Activated CD4-positive, CD25-positive, alpha-beta regulatory T cell (primary cell): ENCODE measurements at places on chromosomes 4 and X.

- no peak for DNase-seq
These were observed 18.7 kb upstream of the DDIT4L start for GRCh38 chr4:100208964-100209363.

DNA sequence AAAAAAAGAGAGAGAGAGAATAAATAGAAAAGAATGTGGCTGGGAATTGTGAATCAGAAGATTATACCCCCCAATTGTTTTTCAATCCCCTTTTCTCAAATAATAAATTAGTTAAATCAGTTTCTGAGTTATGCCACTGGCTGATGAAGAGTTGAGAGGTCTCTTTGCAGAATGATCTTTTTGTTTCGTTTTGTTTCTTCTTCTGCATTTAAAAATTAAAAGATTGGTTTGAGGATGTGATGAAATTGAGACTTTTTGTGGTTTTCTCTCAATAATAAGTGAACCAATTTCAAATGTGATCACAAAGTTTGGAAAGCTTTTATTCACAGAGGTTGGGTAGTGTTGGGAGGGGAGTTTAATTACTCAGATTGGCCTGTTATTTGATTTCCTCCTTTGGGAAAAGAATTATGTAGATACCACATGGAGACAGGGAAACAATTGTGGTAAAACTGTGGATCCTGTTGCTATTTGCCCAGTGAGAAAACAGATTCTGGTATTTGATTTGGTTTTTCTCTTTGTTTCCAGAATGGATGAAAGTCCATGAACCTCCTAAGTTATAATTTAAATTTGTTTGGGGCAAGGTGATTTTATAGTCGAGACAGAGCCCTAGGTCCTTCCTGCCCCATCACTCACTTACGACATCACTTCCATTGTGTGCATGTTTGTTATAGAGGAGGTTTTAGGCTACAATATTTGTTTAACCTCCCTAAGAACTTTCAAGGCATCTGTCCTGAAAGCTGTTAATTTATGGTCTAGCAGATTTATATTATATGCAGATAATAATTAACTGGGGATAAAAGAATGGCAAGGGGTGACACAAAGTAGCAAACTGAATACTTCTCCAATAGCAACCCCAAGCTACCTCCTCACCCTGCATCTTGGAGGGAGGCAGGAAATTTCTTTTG, 92.0 kb upstream of the BMPR1B start:
- DNase-seq: no peak

- peak; percentile 22 for DNase-seq
These were observed 429 bp downstream of the UVSSA start for GRCh38 chr4:1347410-1347864.

GRCh38 chr4:165580351-165580905, 201.6 kb downstream of the CPE start:
- DNase-seq: no peak

GRCh38 chr4:57090079-57090478, 20.1 kb downstream of the IGFBP7 start:
- no peak for DNase-seq

GRCh38 chr4:39571054-39571453, 43.8 kb upstream of the UGDH start:
- DNase-seq: no peak

- DNase-seq: no peak
These were observed 86.6 kb upstream of the NPNT start for GRCh38 chr4:105808750-105809041.

DNA sequence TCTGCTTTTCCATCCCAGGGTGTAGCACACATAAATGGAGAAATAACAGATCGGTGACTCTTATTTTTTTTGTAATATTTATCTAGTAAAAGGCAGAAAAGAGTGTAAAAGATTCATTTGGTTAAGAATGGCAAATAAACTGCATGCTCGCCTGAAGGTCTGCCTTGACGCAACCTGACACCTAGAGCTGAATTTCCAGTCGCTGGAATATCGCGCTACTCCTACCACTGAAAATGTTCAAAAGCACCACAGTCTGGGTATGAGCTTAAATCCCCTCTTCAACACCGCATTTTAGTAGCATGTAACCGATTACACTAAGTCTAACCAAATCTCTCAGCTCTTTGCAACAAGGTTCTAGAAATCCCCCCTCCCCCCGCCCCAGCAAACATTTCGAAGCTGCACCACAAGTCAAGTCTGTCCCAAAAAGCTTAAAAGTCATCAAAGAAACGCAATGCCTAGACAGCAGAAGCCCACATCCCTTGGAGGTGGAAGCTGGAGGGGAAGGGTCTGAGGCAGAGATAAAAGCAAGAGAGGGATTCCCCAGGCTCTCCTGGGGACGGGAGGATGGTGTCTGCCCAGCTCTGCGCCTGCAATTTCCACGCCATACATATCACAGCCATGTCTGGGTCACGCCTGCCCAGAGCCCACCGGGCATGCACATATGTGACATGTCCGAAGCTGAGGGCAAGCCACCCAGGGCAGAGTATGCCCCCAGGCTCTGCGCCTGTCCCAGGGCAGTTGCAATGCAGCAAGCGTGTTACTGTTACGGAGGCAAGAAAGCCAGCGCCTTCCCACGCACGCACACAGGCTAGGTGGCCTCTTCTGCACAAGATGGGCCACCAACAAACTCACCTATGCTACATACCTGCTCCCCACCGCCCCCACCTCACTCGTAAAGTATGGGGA, 1.4 kb downstream of the FGF13 start:
- no peak for DNase-seq

GRCh38 chrX:108699368-108699767, 37.0 kb downstream of the IRS4 start:
- no peak for DNase-seq

GRCh38 chr4:136355970-136356369, 1176.3 kb downstream of the PCDH18 start:
- DNase-seq: no peak

DNA sequence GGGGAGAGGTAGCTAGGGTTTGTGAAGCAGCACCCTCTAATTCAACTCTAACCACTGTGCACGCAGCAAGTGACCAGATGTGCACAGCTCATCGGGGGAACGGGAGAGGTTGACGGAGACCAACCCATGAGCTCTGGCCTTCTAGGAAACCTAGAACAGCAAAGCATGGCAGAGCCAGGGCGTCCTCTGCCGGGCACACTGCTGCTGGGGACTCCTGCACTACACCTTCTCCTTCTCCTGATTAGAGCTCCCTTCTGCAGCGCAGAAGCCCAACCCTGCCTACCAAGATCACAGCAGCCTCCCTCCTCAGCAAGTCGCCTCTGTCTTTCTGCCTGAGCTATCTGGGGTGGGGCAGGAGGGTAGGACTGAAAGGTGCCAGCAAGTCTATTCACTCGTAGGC, 252.3 kb upstream of the PSAPL1 start:
- DNase-seq: no peak

- no peak for DNase-seq
These were observed 3.0 kb downstream of the ABCE1 start for GRCh38 chr4:145101091-145101490.

GRCh38 chr4:95889662-95890061, 49.8 kb downstream of the PDHA2 start:
- DNase-seq: no peak

- no peak for DNase-seq
These were observed 90.6 kb downstream of the LRP2BP start for GRCh38 chr4:185304944-185305690.

DNA sequence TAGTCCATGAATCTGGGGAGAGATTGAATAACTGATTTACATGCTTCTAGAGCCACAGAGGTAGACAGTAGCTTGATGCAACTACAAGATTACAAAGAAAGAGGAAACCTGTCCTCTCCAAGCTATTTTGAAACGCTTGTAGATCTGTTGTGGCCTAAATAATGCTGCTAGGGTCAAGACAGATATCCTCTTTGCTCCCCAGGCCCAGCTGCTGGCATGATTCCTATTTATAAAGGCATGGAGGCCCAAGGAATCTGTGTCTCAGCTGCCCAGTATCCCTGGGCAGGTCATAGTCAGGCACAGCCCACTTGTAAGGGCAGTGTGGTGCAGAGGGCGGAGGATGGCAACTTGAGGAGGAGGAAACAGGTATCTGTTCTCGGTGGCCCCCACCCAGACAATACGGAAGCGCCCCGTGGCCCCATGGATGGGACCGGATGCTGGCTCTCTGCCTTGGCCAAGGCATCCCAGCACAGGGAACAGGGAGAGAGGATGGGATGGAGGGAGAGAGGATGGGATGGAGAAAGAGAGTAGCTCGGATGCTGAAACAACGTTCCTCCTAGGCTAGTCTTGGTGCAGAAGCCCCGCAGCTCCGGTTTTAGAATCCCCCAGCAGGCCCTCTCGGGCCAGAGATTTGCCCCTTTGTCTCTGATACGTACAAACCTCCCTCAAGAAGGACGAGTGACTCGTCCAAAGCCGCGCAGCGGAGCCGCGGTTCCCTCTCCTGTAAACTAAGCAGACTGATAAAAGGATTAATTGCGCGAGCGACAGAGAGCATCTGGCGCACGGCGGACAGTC, 767 bp upstream of the SMIM20 start:
- DNase-seq: peak; percentile 9

DNA sequence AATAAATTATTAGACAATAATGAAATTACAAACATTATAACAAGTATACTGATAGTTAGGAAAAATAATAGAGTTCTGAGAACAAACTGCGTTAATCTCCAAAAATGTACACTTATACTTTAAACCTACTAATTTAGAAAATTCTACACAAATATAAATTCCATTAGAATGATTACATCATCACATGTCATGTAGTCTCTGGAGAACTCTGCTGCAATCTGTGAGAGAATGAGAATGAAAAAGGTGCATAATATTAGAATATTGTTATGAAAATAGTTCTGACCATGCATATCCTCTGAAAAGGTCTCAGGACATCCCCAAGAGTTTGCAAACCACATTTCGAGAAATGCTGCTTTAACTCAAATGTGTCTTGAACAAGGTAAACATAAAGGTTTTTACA, 11.4 kb downstream of the GUCY1A1 start:
- no peak for DNase-seq

DNA sequence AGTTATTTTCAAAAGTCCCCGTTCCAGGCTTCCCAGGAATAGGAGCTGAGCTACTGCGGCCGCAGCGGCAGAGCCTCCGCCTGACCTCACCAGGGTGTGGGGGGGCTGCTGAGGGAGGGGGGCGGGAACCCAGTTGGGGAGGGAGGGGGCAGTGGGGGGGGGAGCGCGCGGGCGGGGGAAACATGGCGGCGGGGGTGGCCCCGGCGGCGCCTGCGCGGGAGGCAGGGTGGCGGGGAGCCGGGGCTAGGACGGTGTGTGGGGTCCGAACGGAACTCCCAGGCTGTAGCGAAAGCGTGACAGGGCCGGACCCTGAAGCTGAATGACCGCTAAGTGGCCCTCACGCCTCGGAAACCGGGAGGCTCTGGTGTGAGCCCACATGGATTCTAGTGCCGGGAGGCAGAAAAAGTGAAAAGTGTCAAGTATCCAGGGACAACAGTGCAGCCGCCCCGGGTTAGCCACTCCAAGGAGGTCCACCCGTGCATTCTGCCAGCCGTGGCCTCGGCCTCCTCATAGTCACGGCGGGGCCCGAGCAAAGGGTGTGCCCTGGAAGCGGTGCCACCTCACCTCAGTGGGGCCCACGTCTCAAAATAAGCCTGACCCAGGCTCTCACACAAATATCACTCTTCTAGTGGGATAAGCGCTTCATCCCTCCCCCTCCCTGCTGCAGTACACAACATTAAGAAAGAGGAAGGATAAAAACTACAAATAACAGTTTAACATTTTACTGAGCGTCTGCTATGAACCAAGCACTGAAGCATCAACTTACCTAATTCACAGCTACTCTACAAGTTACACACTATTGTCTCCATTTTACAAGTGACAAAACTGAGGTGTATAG, at the start of gene KLHL13:
Gene KLHL13, minus strand, starts transcription at position 98 of the 838 bp plus-strand sequence. CDS start 88,337 bp downstream, outside the sequence.
- DNase-seq: no peak

DNA sequence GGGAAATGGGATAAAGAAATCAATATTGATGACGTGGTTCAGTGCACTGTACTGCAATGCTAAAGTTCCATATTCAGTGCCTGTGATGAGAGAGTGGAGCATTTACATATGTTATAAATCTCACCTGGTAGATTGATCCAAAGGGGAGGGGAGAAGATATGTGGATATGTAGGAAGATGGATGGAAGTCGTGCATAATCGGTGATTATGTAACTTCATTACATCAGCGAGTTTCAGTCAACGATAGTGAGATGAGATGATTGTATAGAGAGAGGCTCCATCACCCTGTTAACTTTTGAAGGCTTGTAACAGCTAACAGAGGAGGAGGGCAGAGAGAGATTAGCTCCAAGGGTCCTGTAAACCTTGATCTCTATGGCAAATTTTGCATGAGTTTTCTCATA, 1.8 kb downstream of the IL1RAPL1 start:
- no peak for DNase-seq

- no peak for DNase-seq
These were observed 27.5 kb downstream of the UBE2D3 start for GRCh38 chr4:102799816-102800215.

DNA sequence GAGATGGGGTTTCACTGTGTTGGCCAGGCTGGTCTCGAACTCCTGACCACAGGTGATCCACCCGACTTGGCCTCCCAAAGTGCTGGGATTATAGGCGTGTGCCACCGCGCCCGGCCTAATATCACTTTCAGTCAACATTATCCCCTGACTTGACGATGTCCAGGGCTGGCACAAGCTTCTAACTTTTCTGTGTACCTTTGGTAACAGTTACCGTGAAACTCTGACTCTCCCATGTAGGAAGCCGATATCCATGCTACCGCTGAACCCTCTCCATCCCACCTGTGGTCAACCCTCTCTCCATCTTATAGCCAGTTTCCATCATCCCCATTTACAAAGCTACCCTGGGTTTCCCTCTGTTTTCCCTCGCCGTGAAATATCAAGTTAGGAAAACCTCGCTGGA, 77.5 kb downstream of the CRLF2 start:
- no peak for DNase-seq

DNA sequence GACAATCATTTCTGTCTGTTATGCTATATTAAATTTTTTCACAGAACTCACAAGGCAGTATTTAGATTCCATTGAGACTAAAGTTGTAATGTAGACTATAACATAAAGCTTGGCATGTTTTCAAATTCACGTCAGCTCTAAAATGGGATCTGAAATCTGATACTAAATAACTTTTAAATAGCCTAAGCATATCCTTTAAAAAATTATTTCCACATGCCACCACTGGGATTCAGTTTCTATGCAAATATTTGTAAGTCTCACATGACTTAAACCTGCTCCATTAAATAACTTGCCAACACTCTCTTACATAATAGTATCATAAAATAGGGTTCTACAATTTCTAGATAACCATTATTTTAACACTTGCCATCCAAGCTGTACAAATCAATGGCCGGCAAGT, 32.4 kb downstream of the KLHL8 start:
- no peak for DNase-seq
